ENCODE measurements at places on chromosomes 1 and 21.

DNA sequence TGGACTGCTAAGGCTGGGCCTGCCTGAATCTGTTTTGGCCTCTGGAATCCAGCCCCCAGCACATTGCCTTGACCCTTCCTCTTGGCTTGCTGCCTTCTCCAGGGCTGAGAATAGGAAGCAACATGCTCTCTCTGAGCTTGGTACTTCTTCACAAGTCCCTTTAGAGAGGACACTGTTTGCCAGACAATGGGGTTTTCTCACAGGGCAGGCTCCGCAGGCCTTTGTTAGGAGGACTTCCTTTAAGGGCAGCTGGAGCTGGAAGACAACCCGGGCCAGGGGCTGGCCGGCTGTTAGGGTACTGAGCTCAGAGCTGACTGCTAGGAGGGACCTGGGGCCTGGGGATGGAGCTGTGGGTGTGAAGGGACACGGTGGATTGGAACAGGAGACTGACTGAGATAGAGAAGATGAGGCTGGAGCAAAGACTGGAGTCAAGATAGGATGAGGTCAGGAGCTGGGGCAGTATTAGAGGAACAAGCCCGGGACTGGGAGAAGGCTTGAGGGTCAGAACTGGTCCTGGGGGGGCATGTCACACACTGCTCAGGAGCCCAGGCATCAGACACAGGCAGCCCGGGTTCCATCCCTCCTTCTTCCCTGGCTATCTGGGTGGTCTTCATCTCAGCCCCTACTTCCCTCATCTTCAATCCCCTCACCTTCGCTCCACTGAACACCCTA lies 5.4 kb upstream of the ALPL start:
- DNase-seq = no peak

GRCh38 chr1:24910751-24911650 lies 19.1 kb downstream of the RUNX3 start:
- DNase-seq = no peak

DNA sequence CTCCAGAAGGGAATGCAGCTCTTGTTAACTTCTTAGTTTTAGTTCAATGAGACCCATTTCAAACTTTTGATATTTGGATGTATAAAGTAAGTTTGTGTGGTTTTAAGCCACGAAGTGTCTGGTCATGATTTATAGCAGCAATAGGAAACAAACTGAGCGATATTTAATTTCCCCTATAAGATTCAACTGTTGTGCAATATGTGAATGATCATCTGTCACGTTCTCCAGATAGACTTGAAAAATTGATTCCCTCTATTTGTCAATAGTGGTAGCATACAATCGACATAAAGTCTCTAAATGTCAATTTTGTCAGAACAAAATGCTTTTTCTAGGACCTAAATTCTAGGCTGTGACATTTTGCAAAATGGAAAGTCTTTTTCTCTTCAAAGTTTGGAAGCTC lies 240.1 kb downstream of the KCTD3 start:
- no peak for DNase-seq

DNA sequence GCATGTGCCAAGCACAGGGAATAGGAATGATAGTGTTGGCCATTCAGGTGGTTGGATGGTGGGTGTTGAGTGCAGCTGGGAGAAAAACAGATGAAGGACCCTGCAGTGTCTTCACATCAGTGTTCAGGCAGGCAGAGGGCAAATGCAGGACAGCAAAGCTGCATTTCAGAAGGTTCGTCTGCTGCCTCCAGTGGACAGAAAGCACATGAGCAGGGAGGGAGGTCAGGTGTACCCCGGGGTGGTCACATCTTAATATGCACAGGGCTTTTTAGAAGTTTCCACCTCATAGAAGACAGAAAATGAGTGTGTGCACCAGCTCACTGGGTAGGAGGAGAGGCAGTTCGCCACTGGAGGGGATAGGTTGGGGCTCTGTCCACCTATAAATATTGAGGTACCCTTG lies 184.9 kb downstream of the SLC35F3 start:
- no peak for DNase-seq

DNA sequence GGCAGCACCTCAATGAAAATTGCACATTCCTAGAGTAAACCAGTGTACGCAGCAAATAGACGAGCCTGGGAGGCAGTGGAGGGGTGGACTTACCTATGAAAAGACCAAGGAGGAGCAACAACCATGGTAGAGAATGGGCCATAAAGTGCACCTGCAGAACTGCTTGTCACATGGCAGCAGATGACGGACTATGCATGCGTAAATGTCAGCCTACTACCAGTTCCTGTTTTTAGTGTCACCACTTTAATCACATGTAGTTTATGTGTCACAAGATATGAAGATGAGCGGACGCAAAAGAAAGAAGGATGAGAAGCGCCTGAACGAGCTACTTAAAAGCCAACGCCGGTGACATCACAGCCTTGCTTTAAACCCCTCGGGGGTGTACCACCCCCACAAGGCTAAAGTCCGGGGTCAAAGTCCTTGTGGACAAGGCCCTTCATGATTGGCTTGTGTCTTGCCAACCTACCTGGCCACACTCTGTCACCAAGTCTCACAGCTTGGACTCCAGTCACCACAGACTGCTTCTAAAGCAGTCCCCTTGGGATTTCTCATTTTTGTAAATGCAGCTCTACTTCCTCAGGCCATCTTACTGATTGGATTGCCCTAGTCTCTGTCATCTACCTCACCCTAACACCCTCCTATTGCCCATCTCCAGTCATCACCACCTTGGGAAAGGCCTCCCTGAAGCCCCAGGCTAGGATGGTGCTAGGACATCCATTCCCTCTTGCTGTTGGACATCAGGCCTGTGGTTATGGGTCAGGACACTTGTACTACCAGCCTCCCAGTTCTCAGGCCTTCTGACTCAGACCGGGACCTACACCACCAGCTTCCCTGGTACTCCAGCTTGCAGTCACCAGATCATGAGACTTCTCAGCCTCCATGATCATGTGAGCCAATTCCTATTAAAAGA lies 6.0 kb upstream of the LY9 start:
- no peak for DNase-seq

- DNase-seq = no peak
Observed at GRCh38 chr1:156958247-156958714, 37.8 kb downstream of the LRRC71 start.

DNA sequence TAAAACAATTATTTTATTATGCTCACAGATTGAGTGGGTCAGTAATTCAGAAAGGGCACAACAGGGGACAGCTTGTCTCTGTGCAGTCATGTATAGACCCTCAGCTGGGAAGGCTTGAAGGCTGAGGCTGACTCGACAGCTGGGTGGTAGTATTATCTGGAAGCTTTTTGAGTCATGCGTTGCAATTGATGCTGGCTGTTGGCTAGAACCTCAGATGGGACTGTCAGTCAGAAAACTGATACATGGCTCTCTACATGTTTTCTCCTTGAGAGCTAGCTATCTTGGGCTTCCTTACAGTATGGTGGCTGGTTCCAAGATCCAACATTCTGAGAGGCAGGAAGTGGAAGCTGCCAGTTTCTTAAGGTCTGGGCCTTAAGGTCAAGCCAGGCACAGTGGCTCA lies 61.5 kb upstream of the SELENON start:
- DNase-seq = no peak

GRCh38 chr1:62013264-62013663 lies 181.4 kb upstream of the L1TD1 start:
- no peak for DNase-seq

- no peak for DNase-seq
Observed at GRCh38 chr1:192943108-192943507, 116.1 kb downstream of the UCHL5 start.

- DNase-seq = no peak
Observed at GRCh38 chr1:153400244-153400643, 9.4 kb upstream of the S100A8 start.

- DNase-seq = no peak
Observed at GRCh38 chr1:5570931-5571330, 421.3 kb downstream of the NPHP4 start.

- no peak for DNase-seq
Observed at GRCh38 chr1:58815686-58816071, 31.8 kb upstream of the JUN start.

DNA sequence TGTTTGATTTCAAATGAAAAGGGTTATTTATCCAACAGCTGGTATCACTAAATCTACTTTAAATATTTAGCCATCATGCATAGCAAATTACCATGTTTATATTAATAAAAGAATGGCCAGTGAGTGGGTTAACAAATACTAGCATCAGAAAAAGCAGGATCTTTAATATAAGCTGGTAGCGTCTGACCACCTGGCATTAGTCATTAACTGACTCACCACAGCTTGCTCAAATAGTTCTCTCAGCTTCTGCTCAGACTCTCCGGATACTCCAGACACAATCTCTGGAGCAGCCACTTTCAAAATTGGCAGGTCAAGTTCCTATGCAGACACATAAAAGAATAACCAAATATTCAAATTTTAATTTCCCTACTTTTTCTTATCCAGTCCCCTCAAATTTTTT lies 29.6 kb downstream of the NVL start:
- DNase-seq = peak; percentile 28

DNA sequence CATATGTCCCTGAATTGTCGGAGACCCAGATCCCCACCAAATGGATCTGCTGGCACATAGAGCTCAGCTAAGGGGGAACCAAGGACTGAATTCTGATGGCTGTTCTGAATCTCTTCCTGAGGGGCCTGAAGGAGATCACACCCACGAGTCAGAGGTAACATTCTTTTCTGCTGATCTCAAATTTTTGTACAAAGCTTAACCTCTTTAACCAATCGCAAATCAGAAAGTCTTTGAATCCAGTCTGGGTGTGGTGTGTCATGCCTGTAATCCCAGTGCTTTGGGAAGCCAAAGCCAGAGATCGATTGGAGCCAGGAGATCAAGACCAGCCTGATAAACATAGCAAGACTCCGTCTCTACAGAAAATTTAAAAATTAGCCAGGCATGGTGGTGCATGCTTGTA lies 62.8 kb upstream of the PRRC2C start:
- DNase-seq = no peak
